Right forelimb (tissue), 1 donor: ENCODE measurements at places on chromosomes 4 and X.
A peak's percentile ranks its signal among the peaks of the same experiment; 100 is the strongest.

- no peak for DNase-seq
Observed at GRCh38 chrX:21959362-21960051, 19.0 kb downstream of the SMS start.

DNA sequence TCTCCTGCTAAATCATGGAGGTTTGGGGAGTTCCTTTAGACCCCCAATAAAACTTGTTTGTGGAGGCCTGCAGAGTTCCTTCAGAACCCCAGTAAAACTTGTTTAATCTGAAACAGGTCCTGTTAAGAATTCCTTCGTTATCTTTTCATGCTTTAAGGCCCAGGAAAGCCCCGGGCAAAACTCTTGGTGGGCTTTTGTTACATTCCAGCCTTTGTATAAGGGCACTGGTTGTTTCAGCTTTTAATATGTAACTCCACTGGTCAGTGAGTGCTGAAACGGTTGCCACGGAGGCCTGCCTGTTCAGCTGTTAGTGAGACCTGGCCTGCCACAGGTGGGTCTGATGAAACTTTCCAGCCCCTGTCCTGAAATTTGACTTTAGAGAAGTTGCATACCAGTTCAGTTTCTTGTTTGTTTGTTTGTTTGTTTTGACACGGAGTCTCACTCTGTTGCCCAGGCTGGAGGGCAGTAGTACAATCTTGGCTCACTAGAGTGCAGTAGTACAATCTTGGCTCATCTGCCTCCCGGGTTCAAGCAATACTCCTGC lies 12.4 kb upstream of the DHRSX start:
- no peak for DNase-seq

- DNase-seq = no peak
Observed at GRCh38 chrX:83845397-83845796, 15.5 kb upstream of the CYLC1 start.

- DNase-seq = no peak
Observed at GRCh38 chr4:153969542-153969941, 180.7 kb upstream of the SFRP2 start.

DNA sequence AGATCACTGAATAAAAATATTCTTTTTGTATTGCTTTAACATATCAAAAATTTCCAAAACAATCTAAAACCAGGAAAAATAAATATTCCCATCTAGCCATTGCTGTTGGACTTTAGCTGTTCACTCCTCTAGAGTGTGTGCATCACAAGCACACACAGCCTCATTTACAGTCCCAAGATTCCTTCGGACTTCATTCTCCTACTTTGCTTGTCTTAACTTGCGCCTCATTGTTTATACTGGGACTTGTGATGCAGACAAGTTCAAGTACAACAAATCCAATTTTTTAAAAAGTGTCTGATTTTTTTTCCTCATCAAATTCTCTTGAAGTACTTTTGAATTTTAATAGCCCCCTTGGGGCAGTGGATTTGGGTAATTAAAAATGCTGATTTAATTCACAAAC lies 55.6 kb downstream of the TLL1 start:
- DNase-seq = no peak

- DNase-seq = no peak
Observed at GRCh38 chr4:156029691-156030090, 76.0 kb upstream of the CTSO start.

DNA sequence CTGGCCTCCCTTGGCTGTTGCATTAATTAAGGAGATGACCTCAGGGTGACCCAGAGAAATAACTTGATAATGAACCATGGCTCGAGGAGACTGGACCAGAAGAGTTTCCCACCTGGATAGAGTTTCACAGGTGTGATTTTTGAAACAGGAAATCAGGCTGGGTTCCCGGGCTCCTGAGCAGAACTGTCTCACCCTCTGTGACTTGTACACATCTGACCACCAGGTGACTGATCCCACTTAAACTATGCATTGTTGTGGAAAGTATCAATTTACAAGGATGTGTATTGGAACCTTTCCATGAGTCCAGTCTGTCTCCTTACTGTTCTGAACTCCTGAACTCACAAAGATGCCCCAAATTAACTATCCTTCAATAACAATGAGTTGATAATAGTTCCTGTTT lies 220.3 kb downstream of the PTTG2 start:
- no peak for DNase-seq

GRCh38 chr4:91681544-91681943 lies 622.2 kb upstream of the GRID2 start:
- DNase-seq = no peak

DNA sequence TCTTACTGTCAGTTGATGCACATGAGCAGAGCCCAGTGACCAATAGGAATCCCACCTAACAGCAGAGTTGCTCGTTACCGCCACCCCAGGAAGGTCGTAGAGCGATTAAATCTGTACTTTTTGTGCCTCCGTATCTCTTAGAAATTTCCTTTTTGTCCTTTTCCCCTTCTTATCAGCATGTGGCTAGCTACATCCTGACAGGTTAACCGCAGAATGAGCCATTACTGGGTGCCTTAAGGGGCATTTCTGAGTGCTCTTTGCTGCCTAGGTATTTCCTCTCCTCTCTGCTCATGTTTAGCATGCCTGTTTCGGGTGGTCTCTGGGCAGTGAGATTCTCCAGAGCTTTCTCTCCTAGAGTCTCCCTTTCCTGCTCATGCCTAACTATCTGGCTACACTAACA lies 530.5 kb downstream of the FAM133A start:
- no peak for DNase-seq

GRCh38 chr4:108080747-108081146 lies 88.0 kb downstream of the LEF1 start:
- DNase-seq = no peak

DNA sequence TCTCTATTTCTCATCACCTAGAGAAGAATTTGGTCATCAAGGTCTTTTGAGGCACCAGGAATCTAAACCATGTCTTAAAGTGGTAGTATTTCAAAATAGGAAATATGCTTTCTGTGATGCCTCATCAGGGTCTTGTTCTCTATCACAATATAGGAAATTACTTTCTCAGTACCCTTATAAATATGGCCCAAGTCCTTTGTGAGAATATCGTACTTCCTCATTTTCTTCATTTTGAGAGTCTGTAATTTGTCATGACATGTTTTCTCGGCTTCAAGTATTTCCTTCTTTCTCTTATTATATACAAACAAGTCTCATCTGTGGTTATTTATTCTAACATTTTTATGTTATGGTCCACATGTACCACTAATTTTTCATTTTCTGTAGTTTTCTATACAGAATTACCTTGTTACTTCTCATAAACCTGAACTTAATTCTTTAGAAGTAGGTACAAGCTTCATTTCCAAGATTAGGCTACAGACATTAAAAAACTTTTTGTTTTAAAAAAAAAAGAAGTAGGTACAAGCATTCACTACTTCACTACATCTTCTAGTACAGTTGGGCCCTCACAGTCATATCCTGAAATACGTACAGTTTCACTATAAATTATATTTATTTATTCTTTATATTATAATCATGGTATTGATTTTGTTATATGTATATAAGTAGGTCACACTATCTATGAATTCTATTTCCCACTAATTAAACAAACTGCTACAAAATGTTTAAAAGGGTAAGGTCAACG lies 54.4 kb downstream of the KLHL13 start:
- no peak for DNase-seq

DNA sequence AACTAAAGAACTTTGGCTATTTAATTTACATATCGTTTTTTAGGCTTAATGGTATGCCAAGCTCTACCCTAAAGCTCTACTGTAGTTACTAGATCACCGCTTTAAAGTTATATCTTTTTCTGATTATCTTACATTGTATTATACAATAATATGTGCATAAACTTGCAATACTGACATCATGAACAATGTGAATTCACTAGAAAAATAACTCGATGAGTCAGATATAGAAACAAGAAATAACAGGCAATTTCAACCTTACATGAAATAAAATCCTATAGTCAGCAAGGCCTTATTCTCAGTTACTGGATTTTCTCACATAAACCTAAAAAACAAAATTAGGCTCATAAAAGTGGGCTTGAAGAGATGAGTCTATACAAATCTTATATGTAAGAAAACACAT lies 32.5 kb downstream of the PDGFC start:
- no peak for DNase-seq

DNA sequence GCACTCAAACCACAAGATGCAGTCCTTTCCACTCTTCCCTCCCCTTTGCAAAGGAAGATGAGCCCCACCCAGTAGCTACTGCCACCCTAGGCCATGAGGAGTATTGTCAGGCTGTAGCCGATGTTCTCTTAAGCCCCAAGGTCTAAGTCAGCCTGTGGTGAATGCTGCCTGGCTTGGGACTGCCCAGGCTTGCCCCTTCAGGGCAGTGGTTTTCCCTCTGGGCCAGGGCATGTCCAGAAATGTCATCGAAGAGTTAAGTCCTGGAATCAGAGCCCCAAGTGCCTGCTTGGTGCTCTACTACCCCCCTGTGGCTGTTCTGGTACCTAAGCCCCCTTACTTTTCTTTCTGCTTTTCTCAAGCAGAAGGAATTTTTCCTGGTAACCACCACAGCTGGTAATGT lies 11.8 kb upstream of the PGK1 start:
- DNase-seq = no peak

- no peak for DNase-seq
Observed at GRCh38 chrX:77949840-77950239, 19.6 kb downstream of the PGAM4 start.

- peak; percentile 79 for DNase-seq
Observed at GRCh38 chrX:129726307-129727111, 12.3 kb upstream of the XPNPEP2 start.

DNA sequence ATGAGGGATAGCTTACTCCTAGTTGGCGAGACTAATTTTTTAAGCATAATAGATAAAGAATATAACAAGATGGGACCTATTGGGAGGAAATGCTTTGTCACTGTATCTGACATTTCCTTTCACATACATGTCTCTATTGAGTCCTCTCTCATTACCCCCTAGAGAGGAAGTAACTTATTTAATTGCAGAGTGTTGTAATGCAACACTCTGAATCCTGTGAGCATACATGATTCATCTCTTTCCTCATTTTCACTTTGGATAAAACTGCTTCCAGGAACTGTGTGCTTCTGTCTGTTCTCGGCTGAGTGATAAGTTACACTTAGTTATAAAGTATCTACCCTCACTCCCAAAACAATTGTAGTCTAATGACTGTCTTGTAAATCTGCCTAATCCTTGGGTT lies 266.1 kb upstream of the ANXA10 start:
- DNase-seq = no peak

GRCh38 chr4:8266508-8266907 lies 3.0 kb upstream of the HTRA3 start:
- no peak for DNase-seq

- peak; percentile 53 for DNase-seq
Observed at GRCh38 chrX:56764153-56764974, 35.3 kb downstream of the NBDY start.
